GM23338 (cell line): ENCODE measurements at places on chromosomes 2 and 18. TPM values are rescaled to one million over a fixed set of nuclear protein-coding genes. Genes with fewer than 3 reads are reported as not detected.

GRCh38 chr18:44744161-44745121, 63.8 kb downstream of the SETBP1 start:
- peak; percentile 67 for DNase-seq

Gene RAB17
- total RNA-seq = 21.4 and 26.9 TPM in 2 replicates

DNA sequence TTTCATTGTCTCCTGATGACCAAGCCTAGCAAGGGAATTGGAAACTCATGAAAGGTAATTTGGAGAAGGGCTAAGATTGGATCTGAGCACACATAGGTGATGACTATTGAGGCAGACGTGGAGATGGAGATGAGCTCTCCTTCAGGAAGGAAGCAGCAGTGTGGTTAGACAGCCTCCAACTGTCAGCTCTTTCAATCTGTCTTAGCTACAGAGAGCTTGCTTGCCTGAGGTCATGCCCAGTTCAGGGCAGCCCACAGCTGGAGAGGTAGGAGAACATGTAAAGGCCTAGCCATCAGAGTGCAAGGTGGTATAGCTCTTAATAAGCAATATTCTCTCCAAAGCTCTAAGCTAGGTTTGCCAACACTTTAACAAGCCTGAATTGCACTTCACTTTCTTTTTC, 79.2 kb downstream of the THSD7B start:
- DNase-seq = no peak

Gene FMNL2
- 43.0 and 45.4 TPM in 2 replicates for total RNA-seq

Gene FAM110C
- total RNA-seq = 20.9 and 24.8 TPM in 2 replicates
